ENCODE measurements at places on chromosomes 6 and 20.
A peak's percentile ranks its signal among the peaks of the same experiment; 100 is the strongest.

DNA sequence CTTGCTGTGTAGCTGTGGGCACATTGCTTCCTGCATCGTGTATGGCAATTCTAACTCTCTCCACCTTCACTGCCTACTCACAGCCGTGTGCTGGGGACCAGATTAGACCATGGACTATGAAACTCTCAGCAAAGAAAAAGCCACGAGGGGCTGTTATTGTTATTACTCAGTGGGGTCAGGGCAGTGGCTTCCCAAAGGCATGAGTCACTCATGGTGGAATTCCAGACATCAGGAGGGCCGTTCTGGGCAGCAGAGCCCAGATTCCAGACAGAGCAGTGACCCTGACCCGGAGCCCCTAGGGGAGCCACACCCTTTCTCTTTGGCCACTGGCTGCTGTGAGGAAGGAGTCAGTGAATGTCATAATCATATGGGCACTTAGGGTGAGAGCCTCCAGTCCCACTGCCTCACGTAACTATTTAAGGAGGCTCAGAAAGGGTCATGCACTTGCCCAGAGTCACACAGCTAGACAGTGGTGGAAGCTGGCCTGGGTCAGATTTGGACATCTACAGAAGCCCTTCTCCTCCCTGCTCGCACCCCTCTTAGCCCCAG, 22.2 kb upstream of the CCN5 start:
- DNase-seq: no peak

- DNase-seq: no peak
These were observed 16.1 kb upstream of the MYB start for GRCh38 chr6:135165031-135165430.

GRCh38 chr20:38173237-38174156, 8.4 kb upstream of the TGM2 start:
- DNase-seq: no peak

DNA sequence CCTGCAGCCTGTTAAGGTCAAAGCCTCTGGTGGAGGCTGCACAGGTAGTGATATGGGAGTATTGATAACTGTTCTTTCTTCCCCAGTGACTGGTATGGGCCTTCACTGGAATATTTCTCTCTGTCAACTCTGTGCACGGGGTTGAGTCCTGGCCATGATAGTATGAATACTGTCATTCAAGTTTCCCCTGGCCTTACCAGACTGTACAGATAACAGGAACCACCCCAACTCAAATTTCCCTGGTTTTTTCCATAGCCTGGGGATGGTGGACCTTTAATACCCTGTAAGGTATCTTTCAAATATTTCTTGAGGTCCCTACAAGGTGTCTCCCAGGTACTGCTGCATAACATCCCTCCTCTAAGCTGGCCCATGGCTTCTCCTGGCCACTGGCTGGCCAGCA, 51.4 kb upstream of the TNFAIP3 start:
- DNase-seq: no peak

DNA sequence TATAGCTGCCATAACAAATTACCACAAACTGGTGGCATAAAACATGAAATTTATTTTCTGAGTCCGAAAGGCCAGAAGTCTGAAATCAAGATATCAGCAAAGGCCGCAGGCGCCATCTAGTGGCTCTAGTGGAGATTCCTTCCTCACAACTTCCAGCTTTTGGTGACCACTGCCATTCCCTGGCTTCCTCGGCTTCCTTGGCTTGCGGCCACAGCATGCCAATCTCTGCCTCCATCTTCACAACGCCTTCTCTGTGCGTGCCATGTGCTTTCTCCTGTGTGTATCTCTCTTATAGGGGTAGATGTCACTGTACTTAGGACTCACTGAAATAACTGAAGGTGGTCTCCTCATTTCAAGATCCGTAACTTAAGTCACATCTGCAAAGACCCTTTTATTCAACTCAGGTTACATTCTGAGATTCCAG, 5.4 kb upstream of the PLAGL1 start:
- peak; percentile 38 for DNase-seq

DNA sequence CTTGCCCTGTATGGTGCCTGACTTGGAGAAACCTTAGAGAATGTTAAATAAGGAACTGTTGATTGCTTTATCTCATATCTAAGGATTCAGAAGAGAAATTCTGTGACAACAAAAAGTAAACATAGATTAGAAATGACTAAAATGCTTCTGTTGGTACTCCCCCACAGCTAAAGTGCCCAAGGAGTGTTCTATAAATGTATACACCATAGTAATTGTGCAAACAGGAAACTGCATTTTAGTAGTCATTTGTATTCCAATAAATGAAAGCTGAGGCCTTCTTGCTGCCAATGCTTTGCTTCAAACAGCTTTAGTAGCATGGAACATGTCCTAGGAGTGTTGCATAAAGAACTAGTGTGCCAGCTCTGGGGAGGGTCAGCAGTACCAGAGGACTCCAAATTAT, 343.7 kb upstream of the IRAK1BP1 start:
- no peak for DNase-seq

DNA sequence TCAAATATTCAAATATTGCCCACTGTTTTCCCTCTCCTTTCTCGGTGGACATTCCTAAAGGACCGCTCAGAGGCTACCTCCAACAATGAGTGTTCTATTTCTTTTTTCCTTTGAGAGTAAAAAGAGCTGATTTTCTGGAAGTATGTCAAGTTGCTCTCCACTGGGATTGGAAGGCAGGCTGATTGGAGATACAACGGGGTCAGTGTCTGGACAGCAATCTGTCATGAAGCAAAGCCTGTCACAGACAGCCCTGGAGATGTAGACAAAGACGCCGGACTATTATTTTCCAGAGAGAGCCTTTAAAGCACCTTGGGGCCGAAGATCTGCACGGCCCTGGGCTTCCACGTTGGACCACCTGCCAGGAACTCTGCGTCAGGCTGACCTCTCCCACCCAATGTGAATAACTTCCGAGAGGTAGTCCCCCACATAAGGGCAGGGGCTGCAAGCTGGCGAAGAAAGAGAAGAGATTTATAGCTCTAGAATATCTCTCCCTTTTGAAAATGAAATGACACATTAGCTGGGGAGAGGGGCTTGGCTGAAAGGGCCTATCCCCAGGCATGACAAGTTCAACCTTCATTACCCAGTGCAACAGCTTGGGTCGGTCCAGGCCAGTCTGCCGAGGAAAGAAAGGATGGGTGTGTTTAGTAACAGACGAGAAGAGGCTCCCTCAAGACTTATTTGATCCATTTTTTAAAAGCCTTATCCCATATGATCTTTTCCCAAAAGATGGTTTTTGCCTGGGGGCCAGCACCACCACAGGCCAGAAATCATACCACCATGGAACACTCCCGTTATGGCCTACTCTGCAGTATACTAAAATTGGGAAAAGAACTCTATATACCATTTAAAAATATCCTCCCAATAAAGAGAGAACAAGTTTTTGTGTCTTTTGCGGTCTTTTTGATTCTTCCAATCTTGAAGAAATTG, 131.1 kb downstream of the OLIG3 start:
- no peak for DNase-seq

Data from stimulated activated CD8-positive, alpha-beta memory T cell treated with anti-CD3 and anti-CD28 coated beads, Interleukin-7, amount 100 ng/mL, for 24 hours (primary cell).